ENCODE measurements at places on chromosomes 13 and 19.

DNA sequence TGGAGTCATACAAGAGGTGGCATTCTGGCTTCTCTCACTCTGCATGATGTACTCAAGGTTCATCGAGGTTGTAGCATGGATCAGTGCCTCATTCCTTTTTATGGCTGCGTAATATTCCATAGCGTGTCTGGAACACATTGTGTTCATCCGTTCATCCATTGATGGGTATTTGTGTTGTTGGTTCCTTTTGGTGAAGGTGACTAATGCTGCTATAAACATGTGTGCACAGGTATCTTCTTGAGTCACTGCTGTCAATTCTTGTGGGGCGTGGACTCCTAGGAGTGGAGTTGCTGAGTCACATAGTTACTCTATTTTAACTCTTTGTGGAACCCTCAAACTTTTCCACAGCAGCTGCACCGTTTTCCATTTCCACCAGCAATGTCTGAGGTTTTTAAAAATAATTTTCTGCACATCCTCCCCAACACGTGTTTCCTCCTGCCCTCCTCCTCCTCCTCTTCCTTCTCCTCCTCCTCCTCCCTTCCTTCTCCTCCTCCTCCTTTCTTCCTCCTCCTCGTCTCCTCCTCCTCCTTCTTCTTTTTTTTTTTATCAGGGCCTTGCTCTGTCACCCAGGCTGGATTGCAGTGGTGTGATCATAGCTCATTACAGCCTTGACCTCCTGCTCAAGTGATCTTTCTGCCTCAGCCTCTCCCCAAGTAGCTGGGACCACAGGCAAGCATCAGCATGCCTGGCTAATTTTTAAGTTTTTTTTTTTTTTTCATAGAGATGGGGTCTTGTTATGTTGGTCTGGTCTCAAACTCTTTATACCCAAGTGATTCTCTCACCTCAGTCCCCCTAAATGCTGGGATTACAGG is 2.0 kb upstream of the TMEM221 start:
- DNase-seq = no peak

GRCh38 chr19:28290963-28291657 is 921.8 kb downstream of the UQCRFS1 start:
- DNase-seq = no peak

DNA sequence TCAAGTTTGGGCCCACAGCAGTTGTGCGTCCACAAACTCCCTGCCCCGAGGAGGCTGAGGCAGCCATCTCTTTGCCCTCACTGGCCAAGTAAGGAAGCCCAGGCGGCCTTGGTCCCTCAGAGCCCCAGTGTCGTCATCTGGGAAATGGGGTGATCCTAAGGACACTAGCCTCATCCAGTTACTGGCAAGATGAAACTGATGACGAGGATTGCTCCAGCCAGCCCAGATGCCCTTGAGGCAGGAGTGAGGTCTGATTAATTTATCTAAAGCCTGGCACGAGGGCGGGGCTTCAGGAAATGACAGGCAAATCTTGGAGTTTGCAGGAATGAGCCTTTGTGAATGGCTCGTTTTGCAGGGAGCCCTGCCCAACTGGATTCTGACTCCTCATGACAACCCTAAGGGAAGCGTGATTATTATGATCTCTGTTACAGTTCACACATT is 5.6 kb downstream of the LIPE start:
- no peak for DNase-seq

- no peak for DNase-seq
Observed at GRCh38 chr13:110578363-110578762, 16.8 kb upstream of the RAB20 start.

GRCh38 chr13:85223883-85224656 is 575.1 kb downstream of the SLITRK6 start:
- no peak for DNase-seq

GRCh38 chr13:112968910-112969691 is at the start of gene MCF2L:
MCF2L (plus strand) TSS chr13:112969214; CDS start chr13:112969380, 166 bp downstream.
- DNase-seq = peak; percentile 76

GRCh38 chr19:10333758-10334587 is 644 bp upstream of the RAVER1 start:
- DNase-seq = no peak

DNA sequence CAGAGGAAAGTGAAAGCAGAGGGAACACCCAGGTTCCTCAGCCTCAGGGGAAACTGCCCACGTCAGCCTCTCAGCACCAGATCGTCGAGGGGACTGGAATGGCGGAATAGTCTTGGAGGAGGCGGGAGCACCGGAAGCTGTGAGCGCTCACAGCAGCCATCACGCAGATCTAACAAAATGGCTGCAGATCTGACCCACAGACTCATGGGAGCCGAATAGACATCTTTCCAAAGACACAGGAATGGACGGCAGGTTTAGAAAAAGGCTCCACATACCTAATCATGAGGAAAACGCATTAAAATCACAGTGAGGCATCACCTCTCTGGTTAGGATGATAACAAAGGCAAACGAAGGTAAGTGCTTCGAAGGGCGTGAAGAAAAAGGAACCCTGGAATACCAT is 11.8 kb upstream of the LILRA2 start:
- DNase-seq = no peak

GRCh38 chr19:58129284-58129683 is 21.3 kb downstream of the ZNF329 start:
- no peak for DNase-seq

GRCh38 chr19:14395710-14396336 is 14.6 kb downstream of the ADGRE5 start:
- no peak for DNase-seq

GRCh38 chr13:47903836-47904235 is 97.2 kb downstream of the SUCLA2 start:
- DNase-seq = no peak

- DNase-seq = no peak
Observed at GRCh38 chr13:29619995-29620394, 24.5 kb upstream of the SLC7A1 start.

- DNase-seq = peak; percentile 85
Observed at GRCh38 chr19:21568816-21569493, 63.6 kb downstream of the ZNF429 start.

DNA sequence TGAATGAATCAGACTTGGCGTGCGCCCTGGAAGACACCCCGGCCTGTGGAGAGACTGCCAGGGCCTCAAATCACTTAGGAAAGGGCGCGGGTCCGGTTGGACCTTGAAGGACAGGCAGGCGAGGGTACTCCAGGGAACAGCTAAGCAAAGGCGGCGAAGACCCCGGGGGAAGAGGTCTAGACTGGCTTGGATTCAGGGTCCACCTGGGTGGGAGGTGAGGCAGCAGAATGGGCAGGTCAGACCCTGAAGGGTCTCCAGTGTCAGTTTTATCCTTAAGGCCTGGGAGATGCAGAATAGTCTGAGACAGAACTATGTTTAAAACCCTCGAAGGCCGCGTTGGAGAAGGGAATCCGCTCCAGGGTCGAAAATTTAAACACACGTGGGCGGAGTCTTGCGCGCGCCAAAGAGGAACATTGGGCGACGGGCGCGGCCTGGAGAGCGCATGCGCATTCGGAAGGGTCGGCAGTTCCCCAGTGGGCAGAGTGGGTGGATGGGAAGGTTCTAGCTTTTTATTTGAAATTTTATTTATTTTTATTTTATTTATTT is 567 bp upstream of the SMG9 start:
- DNase-seq = peak; percentile 73

- DNase-seq = no peak
Observed at GRCh38 chr13:45817833-45818232, 33.7 kb downstream of the SIAH3 start.

DNA sequence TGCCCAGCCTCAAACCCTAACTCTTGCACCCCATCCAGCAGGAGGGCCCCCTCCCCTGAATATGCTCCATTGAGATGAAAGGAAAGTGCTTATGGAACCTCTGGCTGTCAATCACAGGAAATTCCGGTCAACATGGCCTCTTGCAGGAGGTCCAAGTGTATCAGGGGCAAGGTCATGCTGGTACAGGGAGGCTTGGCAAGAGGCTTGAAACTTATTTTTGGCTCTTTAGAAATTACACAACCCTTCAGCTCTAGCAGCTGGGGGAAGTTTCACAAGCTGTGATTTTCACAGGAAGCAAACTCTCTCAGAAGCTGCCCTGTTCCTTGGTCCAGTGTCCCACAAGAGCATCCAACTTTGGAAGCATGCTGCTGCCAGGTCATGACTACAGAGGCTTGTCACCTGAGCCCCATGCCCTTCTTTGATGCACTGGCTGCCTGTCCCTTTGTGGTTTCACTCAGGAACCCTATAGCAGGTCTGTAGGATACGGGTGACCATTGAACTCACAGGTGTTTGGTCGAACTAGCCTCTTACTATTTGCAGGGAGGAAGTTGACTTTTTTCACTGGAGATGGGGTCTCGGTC is 8.4 kb downstream of the ASF1B start:
- no peak for DNase-seq

DNA sequence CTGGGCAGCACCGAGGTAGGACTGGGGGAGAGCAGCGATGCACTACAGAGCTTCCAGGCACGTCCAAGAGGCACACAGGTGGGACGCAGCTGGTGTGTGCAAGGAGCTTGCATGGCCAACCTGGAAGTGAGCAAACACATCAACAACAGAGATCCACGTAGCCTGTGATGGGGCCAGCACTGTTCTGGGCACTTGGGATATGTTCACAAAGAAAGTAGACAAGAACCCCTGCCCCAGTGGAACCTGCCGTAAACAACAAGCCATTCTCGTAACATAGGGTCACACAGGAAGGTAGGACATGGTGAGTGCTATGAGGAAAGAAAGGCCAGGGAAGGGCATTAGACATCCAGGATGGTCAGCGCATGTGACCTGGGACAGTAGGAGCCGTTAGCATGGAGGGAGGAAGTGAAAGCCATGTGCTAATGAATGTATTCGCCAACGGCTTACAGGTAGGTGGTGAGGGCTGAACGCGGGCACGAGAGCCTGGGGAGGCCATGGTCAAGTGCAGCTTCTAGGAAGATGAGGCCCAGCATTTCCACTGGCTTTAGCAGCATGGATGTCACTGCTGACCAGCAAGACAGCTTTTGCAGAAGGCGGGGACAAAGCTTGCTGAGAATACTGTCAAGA is 105.5 kb downstream of the TEX26 start:
- no peak for DNase-seq

DNA sequence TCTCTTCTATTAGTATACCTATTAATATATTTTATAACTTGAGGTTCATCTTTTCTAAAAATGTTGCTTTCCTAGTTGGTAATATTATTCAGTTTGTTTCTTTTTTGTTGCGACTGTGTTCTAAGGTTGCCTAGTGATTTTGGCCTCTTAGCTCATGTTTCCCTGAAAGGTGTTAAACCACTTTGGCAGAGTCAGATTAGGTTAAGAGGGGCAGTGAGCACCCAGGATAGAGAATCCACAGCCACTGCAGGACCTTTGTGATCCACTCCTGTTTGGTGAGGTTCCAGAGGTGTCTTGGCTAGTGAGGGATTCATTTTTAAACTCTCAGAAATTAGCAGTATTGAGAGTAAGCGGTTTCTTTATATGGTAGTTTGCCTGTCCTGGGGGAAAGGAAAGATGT is 14.9 kb upstream of the GPR18 start:
- DNase-seq = peak; percentile 60

DNA sequence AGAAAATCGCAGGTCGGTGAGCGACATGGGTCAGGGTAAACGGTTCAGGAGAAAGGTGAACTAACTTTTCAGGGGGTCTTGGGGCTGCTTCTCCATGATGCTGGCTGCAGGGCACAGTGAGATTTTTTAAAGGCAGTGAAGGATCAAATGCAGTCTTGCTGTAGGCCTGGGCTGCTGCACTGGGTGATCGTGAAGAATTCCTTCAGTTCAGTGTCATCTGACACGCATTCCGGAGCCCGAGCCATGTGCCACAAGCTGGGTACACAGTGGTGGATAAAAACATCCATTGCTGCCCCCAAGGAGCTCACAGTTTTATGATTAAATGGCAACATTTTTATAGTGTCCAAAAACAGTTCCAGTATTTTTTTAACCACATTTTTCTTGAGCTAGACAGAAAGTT is 56.3 kb upstream of the GPR12 start:
- DNase-seq = no peak

DNA sequence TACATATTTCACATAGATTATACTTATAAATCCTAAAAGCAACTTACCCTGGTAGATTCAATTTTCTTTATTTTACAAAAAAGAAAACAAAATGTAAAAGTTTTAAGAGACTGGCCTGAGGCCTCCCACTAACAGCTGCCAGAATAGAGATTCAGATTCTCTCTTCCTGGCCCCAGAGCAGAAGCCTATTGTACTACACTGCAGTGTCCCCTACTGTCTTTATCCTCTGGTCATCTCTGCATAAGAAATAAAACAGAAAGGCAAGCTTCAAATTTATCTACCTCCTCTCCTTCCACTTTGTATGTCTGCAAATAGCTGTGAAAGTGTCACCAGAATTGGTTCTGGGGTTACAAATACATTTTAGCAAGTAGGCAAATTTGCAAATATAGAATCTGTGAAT is 1004.1 kb upstream of the PCDH9 start:
- DNase-seq = no peak

GRCh38 chr13:109840201-109840892 is 54.0 kb upstream of the IRS2 start:
- no peak for DNase-seq

DNA sequence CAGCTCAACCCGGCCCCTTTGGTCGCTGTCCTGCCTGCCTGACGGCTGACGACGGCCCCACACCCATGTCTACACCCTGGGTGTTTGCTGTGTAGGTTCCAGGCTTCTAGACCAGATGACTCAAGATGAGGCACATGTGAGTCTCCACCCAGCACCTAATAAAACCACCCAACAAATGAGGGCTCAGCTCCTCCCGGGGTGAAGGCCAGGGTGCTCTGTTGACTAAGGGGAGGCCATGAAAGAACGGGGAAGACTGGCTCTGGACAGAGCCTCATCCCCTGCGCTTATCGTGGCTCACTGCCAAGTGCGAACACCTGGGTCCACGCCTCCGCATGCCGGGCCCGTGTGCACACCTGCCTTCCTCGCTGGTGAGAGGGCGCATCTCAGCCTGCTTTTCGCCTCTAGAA is 39.6 kb downstream of the COL4A2 start:
- DNase-seq = no peak

DNA sequence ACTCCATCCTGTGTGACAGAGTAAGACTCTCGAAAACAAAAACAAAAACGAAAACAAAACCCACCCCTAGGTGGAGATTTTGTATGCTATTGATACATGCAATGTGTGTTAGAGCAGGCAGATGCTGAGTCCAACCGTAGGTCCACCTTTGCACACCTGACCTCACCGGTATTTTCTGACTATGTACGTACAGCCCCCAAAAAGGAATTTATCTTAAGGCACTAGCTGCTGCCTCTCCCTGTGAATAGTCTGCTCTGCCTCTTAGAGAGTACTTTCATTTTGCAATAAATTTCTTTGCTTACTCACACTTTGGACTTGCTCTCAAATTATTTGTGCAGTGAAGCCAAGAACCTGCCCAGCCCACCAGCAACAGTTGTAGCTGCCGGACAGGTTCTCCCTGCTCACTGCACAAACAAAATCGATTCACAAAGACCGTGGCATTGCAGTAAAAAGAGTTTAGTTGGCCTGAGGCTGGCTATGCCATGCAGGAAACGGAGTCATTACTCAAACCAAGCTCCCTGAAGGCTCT is 8.2 kb upstream of the ZNF77 start:
- no peak for DNase-seq

- DNase-seq = peak; percentile 90
Observed at GRCh38 chr19:48965806-48966540, 864 bp downstream of the FTL start.

GRCh38 chr13:21932996-21933395 is 262.1 kb downstream of the FGF9 start:
- DNase-seq = no peak
